ENCODE measurements at places on chromosomes 16 and 17. TPM values are rescaled to one million over a fixed set of nuclear protein-coding genes. Genes with fewer than 3 reads are reported as not detected.

GRCh38 chr17:41163828-41164227 is 3.3 kb upstream of the KRTAP4-4 start:
- DNase-seq: no peak

DNA sequence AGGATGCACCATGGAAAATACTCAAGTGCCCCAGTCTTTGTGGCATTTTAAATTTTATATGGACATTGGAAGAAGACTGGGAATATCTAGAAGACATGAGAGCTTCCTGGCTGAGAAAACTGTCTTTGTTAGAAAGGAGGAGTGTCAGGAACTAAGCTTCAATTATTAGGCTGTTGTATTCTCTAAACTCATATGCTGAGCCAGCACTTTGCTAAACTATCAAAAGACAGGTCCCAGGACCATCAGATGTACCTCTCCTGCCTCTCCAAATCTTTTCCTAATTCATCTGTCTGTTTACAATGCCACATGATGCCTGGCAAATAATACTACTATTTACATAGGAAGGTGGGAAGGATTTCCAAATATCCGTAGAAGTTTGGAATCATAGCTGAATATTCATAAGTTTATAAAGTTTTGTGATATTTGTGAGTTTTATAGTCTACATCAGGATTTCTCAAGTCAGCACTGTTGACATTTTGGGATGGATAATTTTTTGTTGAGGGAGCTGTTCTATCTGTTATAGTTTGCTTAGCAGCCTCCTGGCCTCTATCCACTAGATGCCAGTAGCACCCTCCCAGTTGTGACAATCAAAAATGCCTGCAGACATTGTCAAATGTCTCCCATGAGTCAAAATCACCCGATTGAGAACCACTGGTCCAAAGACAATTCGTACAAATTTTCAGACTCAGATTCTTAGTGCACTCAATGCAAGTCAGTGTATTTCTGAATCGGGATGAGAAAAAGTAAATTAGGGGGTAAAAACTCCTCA is 61.2 kb upstream of the NETO2 start:
- DNase-seq: no peak

GRCh38 chr17:51322390-51323029 is 62.2 kb downstream of the UTP18 start:
- DNase-seq: no peak

DNA sequence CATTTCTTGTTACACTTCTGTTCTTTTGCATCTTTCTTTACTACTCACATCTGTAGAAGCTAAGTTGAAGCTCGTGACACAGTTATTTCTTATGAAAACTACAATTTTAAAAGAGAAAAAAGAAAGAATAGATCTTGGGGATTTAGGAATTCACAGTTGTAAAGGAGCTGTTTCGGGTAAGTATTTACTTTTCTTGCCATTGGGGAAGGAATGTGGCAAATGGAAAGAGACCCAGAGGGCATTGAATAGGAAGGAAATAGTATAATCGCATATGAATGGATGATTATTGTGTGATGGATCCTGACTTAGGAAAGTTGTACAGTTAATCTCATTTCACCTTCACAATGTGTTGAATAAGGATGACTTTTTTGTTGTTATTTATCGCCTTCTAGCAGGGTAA is 914.1 kb upstream of the CDH8 start:
- no peak for DNase-seq

- DNase-seq: no peak
These were observed 18.8 kb downstream of the ZNF652 start for GRCh38 chr17:49343273-49343672.

DNA sequence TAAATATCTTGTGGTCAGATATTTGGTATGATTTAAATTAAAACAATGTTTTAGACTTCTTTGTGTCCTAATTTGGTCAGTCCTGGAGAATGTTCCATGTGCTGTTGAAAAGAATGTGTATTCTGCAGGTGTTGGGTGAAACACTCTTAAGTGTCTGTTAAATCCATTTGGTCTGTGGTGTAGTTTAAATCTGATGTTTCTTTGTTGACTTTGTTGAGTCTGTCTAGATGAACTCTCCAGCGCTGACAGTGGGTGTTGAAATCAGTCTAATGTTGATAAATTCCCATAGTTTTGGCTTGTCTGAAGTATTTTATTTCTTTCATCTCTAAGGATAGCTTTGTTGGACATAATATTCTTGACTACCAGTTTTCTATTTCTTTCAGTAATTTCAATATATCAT is 18.8 kb downstream of the TANC2 start:
- DNase-seq: no peak

DNA sequence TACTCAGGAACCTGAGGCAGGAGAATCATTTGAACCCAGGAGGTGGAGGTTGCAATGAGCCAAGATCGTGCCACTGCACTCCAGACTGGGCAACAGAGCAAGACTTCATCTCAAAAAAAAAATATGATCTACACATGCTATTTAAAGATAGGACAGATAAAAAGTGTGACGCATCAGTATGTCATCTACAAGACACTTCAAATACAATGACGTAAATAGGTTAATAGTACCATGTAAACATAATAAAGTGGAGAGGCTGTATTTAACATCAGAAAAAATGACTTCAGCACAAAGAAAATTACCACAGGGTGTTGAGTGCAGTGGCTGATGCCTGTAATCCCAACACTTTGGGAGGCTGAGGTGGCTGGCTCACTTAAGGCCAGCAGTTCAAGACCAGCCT is 20.2 kb downstream of the ZNF778 start:
- DNase-seq: no peak

DNA sequence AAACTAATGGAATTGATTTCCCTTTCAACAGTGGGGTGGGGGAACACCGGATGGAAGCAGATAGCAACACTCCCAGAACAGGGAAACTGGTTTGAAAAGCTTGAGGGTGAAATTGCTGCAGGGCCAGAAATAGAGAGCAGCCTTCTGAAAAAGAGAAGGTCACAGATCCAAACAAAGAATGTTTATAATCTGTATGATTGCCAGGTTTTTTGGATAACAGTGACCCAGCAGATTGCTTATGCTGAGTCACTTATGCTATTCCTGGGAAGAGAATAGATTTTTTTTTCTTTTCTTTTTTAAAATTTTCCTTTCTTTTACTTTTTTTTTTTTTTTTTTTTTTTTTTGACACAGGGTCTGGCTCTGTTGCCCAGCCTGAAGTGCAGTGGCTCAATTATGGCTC is 641.3 kb downstream of the KCNJ2 start:
- no peak for DNase-seq

Gene COTL1
- total RNA-seq: 221 TPM

Gene ATXN7L3
- total RNA-seq: 67.4 TPM

Gene NEUROD2
- total RNA-seq: not detected

Gene C17orf100
- total RNA-seq: 1.9 TPM
